NCI-H2107 (cell line): ENCODE measurements at places on chromosomes 7 and 10.
A peak's percentile ranks its signal among the peaks of the same experiment; 100 is the strongest.

DNA sequence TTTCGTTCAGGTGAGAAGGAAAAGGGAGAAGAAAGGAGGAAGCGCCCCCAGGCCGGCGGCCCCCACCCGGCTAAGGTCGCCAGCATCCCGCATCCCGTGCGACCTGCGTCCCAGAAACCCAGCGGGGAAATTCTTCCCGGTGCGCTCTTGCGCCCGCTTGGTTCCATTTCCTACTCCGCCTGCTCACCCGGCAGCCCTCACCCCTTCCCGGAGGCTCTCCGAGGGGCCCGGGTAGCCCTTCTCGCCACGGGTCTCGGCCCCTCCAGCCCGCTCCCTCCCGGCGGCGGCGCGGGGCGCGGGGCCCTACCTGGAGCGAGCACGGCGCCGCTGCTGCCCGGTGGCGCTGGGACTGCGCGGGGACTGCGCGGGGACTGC, at the start of gene PRKCQ:
TSS of gene PRKCQ (minus strand) at position 373 of the 375 bp plus-strand sequence. CDS start 65,141 bp downstream, outside the sequence.
- no peak for DNase-seq

GRCh38 chr10:21289271-21289670, 236.2 kb downstream of the SKIDA1 start:
- DNase-seq, result no peak

GRCh38 chr7:18573410-18574234, 78.1 kb downstream of the HDAC9 start:
- DNase-seq, result no peak

GRCh38 chr10:68367121-68367520, 34.4 kb upstream of the PBLD start:
- DNase-seq, result no peak

DNA sequence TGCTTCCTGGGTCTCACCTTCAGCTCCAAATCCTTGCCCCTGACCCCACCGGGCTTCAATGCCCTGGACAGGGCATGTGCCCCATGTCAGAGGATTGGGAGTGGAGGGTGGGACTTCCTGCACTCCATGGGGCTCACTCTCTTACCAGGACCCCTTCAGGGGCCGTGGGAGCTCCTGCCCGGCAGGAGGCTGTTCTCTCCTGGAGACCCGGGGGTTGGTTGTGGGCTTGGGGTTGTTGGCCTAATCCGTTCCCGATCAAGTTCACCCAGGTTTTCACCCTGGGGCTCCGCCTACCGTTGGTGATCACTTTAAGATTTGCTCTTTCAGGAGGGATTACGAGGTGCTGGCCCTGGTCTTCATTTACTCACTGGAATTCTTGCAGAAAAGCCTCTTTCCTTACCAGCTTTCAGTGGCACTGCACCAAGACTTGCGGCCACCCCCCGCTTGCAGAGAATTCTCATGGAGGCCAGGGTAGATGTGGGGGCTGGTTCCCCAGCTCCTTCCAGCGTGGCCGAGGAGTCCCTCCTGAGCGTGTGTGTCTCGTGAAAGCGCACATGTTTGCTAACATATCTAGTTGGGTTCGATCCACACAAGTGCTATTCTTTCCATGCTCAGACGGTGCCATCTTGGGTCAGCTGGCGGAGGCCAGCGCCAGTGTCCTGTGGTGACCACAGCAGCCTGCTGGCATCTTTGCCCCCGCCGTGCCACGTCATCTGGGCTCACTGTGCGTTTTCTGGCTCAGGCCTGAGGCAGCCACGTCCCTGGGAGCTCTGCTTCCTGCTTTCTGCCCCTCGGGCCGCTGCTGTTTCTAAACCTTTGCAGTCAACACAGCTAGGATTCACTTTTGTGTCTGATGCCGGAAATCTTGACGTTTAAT, 15.6 kb downstream of the PWWP2B start:
- DNase-seq, result no peak

DNA sequence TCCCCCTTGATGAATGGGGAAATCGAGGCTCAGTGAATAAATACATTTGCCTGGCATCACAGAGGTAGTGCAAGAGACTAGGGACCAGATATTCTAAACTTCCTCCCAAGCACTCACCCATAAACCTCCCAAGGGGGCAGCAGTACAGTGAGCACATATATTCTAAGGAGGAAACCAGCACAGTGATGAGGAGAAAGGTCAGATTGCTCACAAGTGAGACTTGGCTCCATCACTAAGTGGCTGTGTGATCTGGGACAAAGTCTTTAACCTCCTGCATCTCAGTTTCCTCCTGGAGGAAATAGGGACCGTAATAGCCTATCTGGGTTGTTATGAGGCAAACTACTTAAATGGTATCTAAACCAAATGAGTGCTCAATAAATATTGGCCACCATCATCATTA, 4.3 kb downstream of the PLXNA4 start:
- DNase-seq, result no peak

- DNase-seq, result no peak
Measured at GRCh38 chr7:133409966-133410365, 157.1 kb downstream of the EXOC4 start.

- no peak for DNase-seq
Measured at GRCh38 chr10:14603534-14604102, 171.1 kb downstream of the FAM107B start.

DNA sequence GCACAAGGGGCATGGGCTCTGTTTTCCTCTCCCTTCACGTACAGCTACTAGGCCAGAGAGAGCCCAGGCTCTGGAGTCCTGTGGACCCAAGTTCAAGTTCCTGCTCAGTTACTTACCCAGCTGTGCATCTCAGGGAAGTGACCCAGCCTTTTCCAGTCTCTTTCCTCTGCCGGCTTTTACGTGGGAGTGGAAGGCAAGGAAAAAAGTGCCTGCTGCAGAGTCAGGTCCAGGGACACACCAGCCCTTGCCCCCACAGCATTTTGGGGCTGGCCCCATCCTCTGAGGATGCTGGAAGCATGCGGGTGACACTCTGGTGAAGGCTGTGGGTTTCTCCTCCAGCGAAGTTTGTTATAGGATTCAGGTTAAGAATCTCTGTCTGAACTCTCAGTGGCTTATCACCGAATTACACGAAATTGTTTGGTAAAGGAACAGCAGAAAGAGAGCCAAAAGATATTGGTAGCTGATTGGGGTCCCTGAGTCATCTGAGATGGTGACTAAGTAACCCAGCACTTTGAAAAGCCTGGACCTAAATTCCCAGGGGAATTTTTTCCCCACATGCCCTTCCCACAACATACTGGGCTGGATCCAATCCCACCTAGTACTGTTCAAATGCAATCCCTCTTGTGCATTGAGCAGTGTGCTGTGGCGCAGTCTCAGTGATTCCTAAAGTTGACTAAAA, 424.3 kb downstream of the RPS24 start:
- no peak for DNase-seq

DNA sequence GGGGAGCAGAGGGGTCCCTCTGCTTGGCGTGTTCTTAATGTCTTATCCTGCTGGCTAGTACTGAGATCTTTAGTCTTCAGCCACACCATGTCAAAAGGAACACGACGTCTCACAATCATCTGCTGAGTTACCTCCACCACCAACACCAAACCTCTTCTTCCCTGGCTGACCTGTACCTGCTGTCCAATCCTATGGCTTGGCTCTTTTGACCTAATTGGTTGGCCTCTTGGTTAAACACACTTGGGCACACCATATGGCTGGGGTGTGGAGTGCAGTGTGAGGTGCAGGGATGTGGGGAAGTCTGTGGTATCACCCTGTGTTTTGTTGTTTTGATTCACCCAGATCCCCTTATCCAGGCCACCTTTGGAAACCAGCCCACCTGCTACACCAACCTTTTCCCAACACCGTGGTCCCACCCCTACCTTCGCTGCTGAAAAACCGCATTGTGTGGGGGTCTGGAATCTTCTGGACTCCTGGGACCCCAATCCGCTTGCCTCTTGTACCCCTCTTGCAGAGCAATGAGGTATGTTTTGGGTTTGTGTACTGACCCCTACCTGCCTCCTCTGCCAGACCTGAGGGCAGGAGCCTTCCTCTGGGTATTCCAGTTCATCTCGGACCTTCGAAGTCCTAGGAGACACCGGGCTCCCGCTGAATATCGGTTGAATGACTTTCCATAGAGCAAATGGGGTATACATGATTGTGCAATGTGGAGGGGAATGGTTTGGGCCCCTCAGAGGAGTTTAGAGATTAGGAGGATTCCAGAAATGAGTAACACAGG, 2.8 kb upstream of the LBX1 start:
- no peak for DNase-seq

DNA sequence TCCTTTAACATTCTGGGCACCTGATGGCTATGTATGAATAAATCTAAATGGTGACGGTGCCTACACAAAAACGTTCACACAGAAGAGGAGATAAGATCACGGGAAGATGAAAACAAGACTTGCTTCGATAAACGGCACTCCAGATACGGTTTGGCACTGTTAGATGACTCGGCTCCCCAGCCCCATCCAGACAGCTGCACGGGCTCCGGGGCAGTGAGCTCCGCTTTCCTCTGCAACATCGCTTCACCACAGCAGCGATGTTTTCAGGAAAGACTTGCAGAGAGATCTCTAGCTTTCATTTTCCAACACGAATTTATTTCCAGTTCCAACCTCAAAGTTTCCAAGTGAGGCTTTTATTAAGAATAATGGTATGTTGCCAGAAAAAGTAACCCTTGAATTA, 132.1 kb downstream of the KLF6 start:
- no peak for DNase-seq

DNA sequence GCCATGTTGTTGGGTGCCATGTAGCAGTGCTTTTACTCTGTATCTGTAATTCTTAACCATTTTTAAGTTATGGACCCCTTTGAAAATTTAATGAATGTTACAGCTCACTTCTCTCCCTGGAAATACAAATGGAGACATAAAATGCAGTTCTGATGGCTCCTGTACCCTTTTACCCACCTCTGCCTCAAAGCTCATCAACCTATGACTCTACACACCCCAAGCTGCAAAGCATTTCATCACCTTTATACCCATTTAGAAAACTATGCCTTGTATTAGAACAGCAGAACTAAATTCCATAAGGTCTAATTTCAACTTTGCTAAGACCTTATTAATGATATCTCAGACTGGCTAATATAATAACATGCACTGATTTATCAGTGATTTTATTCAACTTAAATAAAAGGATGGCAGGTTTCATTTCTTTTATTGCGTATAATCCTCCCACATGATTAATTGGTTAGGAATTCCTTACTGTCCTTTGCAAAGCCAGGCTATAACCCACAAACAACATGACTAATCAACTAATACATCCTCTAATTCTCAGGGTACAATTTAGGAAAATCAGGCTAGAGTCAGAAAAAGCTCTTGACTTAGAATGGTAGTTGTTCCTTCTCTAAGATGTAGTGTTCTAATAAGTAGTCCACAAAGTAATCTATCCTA, 68.1 kb downstream of the CPEB3 start:
- DNase-seq, result no peak

- DNase-seq, result no peak
Measured at GRCh38 chr10:131450216-131450765, 138.8 kb upstream of the TCERG1L start.

DNA sequence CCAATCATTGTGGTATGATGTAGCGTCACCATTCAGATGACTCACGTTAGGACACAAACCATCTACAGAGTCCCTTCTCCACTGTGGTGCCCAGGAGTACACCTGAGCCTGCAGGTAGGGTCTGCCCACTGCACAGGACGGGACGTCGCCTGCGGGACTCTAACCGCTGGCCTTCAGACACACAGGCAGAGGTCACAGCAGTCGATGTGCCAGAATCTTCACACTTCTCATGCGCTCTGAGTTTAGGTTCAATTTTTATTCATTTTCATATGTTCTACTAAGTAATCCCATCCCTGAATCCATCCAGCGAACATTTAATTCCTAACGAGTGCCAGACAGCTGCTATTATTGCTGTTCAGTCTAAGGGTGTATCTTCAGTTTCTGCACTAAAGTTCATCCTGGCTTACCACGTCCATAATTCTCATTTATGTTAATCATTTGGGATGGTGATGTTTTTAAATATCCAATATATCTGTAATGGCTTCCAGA, 73.3 kb downstream of the CXCL12 start:
- DNase-seq, result no peak

- DNase-seq, result no peak
Measured at GRCh38 chr7:94179466-94179865, 175.3 kb upstream of the BET1 start.

DNA sequence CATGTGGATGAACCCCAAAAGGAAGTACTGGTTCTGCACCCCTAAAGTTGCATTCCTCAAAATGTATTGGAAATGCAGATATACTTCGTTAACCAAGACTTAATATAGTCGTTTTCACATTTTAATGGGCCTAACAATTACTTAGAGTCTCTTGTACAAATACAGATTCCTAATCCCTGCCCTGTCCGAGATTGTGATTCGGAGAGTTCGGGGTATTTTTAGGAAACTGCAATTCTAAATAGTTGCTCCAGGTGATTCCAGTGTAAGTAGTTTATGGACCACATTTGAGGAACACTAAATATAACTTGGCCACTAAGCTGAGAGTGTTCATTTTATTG, 830 bp downstream of the TRUB1 start:
- DNase-seq, result no peak

DNA sequence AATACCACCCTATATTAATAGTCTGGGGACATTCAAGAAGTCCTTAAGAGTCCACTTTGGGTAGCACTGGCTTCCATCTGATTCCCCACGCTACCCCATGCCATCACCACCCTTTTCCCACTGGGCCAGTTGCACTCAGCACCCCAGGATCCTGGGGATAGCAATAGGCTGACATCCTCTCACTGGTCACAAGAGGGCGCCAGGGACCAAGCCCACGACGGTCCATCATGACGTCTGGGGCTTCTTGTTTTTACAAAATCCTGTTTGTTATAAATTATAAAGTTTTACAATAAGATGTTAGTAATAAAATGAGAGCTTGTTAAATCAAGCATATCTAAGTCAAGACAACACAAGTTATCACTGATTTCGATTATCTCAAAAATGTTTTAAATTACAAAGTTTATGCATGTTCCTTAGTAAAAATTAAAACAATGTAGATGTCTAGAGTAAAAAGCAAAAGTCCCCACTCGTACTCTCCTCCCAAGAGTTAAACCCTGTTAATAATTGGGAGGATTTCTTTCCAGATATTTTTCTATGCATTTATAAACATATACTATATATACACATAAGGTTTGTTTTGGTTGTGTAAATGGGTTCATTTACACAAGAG, 15.4 kb downstream of the GPNMB start:
- peak; percentile 42 for DNase-seq

- DNase-seq, result no peak
Measured at GRCh38 chr7:114158854-114159253, 240.0 kb upstream of the PPP1R3A start.

DNA sequence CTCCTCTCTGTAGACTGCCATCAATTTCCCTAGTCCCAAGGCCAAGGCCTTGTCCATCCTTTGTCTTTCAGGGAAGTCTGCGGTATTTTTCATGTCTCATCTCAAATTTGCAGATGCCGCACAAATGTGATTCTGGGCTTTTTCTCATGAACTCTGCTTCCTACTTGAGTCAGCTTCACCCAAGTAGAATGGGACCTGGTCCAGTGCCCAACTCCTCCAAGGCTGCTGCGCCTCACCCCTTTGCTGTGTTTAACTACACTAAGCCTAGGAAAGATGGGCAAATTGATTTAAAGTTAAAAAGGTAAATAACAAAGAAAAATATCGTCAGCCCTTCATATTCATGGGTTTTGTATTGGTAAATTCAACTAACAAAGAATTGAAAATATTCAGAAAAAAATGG, 1092.6 kb upstream of the AUTS2 start:
- DNase-seq, result no peak

- DNase-seq, result no peak
Measured at GRCh38 chr10:29698773-29699490, 64.2 kb upstream of the SVIL start.

- DNase-seq, result no peak
Measured at GRCh38 chr10:78804411-78805032, 264.2 kb upstream of the ZMIZ1 start.

- DNase-seq, result no peak
Measured at GRCh38 chr7:45069444-45070253, 19.1 kb downstream of the NACAD start.
